ENCODE measurements at places on chromosomes 2 and 18.

- DNase-seq: no peak
Measured at GRCh38 chr18:67518566-67518965, 2.0 kb upstream of the DSEL start.

DNA sequence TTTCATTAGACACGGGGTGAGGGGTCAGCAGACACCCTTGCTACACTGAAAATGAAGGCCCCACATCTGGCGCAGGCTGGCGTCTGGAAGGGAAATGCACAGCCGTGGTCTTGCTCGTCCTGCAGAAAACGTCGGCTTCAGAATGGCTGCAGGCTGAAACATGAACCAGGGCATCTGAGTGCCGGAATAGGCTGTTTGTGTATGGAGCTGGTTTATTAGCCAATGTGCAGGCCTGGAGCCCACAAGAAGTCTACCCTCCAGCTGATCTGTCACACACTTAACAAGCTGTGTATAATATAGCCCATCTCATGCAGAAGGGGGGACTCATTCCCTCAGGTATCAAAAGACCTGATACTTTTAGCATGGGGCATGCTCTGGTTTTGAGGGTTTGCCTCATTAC lies 153.4 kb upstream of the SOX11 start:
- no peak for DNase-seq

DNA sequence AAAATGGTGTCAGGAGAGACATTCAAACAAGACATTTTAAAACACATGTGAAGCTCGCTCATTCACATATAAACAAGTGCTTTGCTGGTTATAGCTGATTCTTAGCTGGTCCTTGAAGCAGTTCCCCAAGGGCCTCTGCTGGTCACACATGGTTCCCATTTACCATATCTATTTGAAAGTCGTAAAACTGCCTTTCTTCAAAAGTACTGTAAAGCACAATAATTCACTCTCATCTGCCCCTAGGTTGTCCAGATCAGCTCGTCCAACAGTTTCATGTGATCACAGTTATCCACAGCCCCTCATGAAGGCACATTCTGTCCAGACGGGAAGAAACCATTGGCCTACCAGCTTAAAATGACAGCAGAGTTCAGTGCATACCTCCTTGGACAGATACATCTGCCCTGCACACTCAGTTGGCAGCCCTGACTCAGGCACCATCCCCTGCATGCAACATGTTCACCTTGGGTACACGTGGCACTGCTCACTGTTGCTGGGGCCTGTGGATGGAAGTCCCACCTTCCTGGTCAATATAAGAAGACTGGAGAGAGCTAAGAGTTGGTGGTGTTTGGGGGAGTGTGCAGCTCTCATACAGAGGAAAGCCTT lies 108.0 kb upstream of the HAAO start:
- DNase-seq: no peak

DNA sequence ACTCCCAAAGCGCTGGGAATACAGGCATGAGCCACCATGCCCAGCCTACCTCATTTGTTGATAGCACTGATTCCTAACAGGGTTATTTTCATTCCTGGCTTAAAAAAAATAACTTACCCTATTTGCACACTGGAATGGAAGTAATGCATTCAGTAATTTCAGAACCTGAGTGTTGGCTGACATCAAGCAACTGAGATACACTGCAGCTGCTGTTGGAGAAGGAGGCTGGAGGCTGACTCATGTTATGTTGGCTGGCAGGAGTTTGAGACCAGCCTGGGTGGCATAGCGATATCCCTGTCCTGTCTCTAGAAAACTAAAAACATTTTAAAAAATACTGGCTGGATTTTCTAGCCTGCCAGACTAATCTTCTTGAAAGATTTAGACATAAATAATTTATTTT lies 385.1 kb upstream of the MEX3C start:
- DNase-seq: no peak

GRCh38 chr2:225434014-225434413 lies 34.5 kb downstream of the NYAP2 start:
- DNase-seq: no peak

Data from effector memory CD4-positive, alpha-beta T cell (primary cell).